ENCODE measurements at places on chromosomes 6 and 20.

GRCh38 chr20:51446656-51447055 is 95.9 kb downstream of the NFATC2 start:
- no peak for DNase-seq

GRCh38 chr20:34983089-34983820 is 27.6 kb downstream of the MYH7B start:
- DNase-seq = no peak

GRCh38 chr20:59004763-59005522 is 2.1 kb downstream of the CTSZ start:
- no peak for DNase-seq

- DNase-seq = no peak
These were observed 100.4 kb downstream of the LY86 start for GRCh38 chr6:6688951-6689350.

DNA sequence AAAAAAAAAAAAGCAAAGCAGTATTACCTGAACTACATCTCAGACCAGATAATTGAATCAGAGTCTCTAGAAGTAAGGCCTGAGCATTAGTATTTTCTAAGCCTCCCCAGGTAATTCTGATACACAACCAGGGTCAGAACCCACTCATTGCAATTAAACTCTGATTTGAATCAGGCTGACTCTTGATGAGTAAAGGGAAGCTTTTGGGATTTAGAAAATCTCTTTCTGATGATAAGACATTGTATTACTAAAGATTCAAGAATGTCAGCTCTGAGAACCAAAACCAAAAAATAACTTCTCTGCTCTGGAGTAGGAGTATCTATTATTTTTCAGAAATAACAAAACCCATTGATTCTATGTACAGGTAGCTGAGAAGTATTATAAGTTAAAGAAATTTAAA is 100.1 kb upstream of the COL21A1 start:
- DNase-seq = no peak
